ENCODE measurements at places on chromosomes 13 and 19. TPM values are rescaled to one million over a fixed set of nuclear protein-coding genes. Genes with fewer than 3 reads are reported as not detected.

- DNase-seq: no peak
Measured at GRCh38 chr13:110278859-110279258, 28.1 kb downstream of the COL4A1 start.

DNA sequence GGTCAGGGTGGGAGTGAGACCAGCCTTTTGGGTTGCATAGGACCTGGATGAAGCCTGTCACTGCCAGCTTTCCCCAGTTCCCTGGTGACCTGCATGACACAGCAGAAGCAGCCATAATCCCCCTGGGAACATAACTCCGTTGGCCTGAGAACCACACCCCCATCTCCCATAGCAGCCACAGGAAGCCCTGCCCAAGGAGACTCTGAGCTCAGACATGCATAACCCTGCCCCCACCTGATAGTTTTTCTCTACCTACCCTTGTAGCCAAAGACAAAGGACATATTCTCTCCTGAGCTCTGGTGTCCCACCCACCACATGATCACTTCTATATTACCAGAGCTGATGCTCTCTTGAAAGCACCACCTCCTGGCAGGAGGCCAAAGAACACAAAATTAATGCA lies 413.5 kb upstream of the HTR2A start:
- DNase-seq: no peak

GRCh38 chr19:33687481-33688170 lies 65.9 kb downstream of the CHST8 start:
- no peak for DNase-seq

GRCh38 chr13:80131204-80131603 lies 209.7 kb downstream of the SPRY2 start:
- DNase-seq: peak; percentile 88

DNA sequence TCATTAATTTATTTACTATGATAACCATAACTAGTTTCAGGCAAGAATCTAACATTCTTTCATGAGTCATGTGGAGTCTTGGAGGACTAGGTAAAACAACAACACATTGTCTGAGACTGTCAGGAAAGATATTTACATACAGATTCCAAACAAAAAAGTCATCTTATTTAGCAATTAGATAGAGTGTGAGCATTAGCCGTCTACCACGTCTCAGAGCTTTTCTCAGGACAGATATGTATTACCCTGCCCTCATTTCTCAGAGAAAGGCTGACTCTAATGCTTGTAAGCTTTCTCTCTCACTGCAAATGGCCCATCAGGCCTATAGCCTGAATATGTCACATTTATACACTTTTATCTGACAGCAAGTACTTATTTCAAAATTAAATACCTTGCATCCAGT lies 312.1 kb upstream of the PCDH20 start:
- no peak for DNase-seq

DNA sequence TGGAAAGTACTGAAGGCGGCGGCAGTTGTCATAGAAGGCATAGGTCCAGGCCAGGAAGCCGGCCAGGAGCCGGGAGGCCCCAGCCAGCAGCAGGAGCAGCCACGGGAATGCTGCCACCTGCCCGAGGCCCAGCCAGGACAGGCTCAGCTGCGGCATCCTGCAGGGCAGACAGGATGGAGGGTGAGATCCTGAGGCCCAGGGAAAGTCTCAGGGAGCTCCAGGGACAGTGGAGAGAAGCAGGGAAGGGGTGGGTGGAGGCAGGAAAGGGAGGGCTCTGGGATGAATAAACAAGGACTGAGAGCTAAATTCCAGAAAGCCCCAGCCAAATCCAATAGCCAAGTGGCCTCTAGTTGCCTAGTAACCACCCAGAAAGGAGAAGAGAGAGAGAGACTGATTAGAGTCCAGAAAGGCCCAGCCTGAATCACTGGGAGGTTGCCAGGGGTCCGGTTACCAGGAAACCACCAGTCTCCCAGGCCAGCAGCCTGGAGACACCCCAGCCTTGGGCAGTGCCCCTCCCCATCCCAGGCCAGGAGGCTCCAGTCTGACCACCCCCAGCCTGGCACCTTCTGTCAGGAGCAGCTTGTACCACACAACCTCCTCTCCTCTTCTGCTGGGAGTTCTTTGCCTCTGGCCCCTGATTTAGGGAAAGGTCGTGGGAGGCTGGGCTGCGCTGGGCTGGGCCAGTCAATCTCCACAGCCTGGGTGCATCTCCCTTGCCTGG lies 7.5 kb upstream of the OR10H5 start:
- DNase-seq: peak; percentile 93

The TEX26 gene
- total RNA-seq: not detected

DNA sequence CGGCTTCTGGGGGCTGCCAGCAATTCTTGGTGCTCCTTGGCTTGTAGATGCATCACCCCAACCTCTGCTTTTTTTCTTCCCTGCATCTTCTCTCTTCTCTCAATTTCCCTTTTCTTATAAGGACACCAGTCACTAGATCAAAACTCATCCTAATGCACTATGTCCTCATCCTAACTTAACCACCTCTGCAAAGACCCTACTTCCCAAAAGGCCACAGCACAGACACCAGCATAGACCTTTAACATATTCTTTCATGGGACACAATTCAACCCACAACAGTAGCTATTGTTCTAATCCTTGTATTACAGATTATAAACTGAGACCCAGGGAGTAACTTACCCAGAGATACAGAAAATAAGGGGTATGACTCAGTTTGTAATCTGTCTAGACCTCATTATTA lies 47.0 kb downstream of the RUBCNL start:
- no peak for DNase-seq

The MAP3K10 gene
- total RNA-seq: 16.9 TPM

GRCh38 chr19:11982526-11982925 lies 17.7 kb downstream of the ZNF763 start:
- no peak for DNase-seq

GRCh38 chr13:92315265-92315664 lies 911.3 kb upstream of the GPC6 start:
- no peak for DNase-seq

DNA sequence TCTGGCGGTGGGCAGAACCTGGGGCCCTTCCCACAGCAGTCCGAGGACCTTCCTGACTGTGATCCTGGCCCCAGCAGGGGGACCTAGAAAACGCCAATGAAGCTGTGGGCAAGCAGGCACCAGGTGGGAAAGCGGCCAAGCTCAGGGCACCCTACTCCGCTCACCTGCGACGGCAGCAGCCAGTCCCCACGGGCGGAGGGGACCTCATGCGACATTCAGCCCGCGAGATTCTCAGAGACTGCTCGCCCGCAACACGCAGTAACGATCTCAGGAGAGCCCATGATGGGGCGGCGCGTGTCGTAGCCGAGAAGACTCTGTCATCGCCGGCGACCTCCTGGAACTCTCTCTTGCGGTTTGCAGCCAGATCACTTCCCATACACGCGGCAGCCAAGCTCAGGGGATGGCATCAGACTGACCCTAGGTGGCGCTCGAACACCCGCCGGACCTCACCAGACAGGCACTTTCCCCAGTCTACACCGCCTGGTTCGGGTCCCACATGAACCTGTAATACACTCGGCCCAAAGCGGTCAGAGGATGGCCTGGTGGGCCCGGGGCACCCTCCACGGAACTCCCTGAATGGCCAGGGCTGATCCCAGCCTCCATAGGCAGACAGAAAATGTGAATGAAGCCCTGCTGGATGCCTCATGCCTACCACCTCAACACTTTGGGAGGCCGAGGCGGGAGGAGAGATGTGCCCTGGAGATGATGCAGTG lies 26.5 kb downstream of the MAN2B1 start:
- peak; percentile 93 for DNase-seq

DNA sequence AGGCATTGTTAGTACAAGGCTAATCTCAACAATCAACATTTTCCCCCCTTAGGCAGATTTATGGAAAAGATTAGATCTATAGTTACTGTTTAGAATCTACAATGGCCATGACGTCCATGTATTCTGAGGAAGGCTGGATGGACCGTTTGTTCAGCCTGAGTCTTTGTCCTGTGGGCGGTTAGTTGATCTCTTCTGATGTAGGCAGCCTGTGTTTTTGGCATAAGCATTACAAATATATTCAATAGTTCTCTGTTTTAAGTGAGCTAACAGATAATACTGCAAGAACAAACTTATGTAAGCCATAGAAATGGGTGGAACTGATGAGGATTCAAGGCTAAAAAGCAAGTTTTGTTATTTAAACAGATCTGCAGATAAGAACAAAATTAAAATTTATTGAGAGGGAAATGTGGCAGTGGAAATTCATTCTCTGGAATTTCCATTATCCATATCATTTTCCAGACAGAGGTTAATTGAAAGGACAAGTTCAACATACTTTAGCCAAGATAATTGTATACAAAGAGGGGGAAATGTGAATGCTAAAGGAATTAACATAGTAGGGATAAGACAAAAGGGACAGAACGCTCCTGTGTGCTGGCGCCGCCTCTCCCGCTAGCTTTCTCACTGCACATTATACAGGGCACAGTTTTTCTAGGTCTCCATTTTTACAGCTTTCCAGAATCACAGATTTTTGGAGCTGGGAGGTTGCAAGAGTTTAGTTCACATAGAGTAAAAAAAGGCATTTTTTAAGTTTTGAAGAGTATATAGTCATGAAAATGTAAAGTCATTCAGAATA lies 48.6 kb downstream of the FAM124A start:
- no peak for DNase-seq

DNA sequence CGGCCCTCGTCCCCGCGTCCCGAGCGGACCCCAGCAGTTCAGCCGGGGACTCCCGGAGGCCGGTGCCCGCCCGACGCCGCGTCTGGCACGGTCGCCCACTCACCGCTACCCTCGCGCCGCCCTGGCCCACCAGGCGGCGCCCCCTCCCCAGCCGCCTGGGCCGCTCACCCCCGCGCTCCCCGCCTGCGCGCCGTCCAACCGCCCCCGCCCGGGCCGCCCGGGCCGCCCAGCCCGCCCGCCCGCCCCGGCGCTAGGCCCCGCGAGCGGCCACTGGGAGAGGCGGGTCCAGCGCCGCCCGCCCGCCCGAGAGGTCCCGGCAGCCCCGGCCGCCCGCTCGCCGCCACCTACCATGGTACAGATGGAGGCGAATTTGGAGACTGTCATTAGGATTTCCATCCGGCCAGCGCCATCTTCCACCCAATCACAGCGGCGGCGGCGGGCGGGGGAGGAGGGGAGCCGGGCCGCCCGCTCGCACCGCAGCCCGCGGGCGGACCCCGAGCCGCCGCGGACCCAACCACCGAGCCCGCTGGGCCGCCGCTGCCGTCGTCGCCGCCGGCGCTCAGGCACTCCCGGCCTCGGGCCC lies at the start of gene USP12:
TSS of gene USP12 (minus strand) at position 568 of the 583 bp plus-strand sequence. CDS start at position 396, 172 bp downstream.
- DNase-seq: no peak

DNA sequence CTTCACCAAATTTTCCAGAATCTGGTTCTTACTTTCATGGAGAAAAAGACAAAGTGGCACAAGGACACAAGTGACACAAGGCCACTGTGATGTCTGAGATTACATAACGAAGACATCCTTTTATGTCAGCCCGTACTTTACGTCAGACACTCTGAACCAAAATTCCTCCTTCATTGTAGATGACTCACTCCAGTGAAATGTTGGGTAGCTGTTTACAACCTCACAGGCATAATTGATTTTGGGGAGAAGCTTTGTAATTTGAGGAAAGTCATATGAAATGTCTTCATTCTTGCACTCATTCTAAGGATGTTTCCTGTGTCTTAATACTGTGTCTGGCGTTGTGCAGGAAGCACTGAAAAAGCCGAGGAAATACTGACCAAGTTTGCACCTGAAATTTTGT lies 20.0 kb upstream of the LGALS14 start:
- DNase-seq: no peak

The CEBPA gene
- total RNA-seq: 2.1 TPM

DNA sequence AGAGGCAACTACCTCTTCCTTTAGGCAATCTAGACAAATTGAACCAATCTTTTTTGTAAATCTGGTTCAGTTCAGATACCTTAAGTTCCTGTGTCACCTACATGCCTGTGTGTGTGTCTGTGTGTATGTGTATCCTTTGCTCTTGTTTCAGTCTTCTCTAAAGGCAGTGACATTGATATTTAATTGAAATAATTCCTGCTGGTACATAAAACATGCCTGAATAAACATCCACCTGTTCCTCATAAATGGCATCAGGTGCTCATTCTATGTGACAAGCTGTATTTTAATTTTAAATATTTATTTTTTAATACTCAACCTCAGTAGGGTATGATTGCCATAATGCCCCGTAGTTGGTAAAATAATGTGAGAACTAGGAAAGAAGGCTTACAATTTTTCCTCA lies 1606.4 kb upstream of the PRR20A start:
- no peak for DNase-seq

DNA sequence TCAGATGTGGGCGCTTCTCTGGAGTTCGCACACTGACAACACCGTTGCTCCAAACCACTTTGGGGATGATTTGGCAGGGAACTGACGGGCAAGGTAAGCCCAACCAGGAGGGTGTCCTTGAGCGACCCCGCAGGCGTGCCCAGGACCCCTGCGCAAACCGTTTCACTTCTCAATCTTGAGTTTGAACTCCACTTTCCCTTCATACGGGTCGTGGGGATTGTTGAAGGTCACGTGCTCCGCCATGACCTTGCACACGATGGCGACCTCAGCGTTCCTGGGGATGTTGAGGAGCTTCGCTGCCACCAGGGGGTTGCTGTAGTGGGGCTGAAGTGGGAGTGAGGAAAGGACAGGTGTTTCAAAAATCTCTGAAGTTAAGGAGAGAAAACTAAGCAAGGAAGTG lies 8.8 kb downstream of the ATP4B start:
- DNase-seq: peak; percentile 16

The TMEM145 gene
- total RNA-seq: 1.6 TPM

The ATP8A2 gene
- total RNA-seq: 0.22 TPM

DNA sequence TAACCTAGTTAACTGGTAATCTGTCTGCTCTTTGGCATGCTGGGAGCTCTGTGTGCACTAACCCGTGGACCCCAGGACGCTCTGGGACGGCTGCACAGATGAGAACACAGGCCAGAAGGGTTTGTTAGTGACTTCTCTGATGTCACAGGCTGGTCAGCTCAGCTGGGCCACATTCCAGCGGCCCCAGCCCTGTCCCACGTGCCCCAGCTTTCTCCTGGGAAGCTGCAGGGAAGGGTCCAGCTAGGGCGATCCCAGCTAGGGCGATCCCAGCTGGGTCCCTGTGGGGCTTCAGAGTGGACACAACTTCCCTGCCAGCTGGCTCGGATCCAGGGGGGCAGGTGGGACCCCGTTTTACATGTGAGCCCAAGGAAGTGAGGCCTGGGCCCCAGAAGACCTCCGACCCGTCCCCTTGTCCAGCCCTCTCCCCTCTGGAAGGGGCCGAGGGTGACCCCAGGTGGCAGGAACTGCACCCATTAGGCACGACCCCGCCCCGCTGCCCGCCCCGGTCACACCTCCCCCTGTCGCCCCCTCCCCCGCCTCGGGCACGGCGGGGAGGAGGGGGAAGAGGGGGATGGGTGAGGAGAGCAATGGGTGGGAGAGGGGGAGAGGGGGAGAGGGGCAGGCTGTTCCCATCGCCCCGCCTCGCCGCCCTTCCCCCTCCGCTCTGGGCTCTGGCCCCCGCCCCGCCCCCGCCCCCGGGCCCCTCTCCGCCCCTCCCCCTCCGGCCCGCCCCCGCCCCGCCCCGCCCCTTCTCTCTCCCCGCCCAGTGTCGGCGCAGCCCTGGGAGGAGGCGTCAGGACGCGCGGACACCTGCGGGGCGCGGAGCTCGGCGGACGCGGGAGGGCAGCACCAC lies 75.2 kb upstream of the MCF2L start:
- DNase-seq: peak; percentile 38

- DNase-seq: peak; percentile 65
Measured at GRCh38 chr19:56966225-56966696, 125.7 kb upstream of the PEG3 start.

Measured in right cardiac atrium (tissue), 5 donors.